COR-L47 (cell line): ENCODE measurements at places on chromosomes 3 and 15.
A peak's percentile ranks its signal among the peaks of the same experiment; 100 is the strongest.

GRCh38 chr15:70035051-70035718 is 62.5 kb downstream of the TLE3 start:
- DNase-seq = no peak

DNA sequence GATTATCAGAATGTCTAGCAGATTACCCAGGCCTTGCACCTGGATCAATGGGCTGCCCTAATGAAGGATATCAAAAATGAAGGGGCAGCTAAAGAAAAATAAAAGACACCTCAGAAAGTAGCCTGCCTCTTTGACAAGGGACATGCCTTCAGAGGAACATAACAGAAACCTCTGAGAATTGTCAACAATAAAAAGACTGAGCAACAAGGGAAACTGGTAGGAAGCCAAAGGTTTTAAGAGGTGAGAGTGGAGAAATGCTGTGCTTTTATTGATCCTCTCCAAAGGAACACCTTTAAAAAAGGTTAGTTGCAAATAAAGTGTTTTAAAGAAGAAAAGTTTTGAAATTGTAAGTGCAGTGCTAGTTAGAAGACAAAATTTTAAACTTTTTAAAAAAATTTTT is 187.8 kb upstream of the TTC14 start:
- DNase-seq = no peak

DNA sequence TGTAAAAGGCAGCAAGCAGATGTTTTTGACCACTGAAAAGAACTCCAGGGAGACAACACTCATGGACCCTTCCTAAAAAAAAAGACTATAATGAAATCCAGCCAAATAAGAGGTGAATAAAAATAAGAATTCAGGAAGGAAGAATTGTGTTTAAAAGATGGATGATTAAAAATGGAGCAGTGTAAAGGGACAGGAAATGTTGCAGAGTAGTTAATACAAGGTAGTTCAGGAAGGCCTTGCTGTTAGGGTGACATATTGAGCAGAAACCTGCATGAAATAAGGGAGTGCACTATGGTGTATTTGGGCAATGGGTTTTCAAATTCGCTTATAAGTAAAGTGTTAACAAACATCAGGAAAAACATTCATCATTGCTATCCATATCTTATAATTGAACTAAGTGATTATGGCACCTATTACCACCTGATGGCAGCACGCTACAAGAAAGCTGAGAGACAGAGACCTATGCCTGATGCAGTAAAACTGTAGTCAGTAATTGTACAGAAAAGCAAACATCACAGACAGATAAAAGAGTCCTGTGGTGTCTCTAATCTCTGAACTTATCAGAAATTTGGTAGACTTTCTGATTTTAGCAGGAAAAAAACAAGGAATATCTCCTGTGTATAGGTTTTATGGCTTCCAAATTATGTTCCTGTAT is 5.8 kb upstream of the DBR1 start:
- DNase-seq = peak; percentile 62

DNA sequence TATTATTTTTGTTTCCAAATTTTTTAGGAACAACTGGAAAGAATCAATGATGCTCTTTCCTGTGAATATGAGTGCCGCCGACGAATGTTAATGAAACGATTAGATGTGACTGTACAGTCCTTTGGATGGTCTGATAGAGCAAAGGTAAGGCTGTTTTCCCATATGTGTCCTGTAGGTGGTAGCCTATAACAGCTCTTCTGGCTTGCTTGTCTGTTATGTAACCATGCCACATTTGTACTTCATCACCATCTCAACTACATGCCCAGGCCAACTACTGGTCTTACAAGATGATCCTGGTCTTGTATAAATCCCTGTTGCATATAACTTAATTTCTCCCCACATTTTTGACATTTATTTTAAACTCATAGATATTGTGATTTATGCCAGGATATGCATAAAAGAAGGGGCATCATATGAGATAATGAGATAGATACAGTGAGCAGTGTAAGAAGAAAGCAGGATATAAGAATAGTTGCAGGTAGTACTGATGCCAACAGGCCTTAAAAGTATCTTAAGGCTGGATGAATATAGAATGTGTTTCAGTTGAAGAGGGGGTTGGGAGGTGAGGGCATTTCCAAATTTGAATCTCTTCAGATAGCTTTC is 20.3 kb downstream of the FAM98B start:
- DNase-seq = peak; percentile 26

DNA sequence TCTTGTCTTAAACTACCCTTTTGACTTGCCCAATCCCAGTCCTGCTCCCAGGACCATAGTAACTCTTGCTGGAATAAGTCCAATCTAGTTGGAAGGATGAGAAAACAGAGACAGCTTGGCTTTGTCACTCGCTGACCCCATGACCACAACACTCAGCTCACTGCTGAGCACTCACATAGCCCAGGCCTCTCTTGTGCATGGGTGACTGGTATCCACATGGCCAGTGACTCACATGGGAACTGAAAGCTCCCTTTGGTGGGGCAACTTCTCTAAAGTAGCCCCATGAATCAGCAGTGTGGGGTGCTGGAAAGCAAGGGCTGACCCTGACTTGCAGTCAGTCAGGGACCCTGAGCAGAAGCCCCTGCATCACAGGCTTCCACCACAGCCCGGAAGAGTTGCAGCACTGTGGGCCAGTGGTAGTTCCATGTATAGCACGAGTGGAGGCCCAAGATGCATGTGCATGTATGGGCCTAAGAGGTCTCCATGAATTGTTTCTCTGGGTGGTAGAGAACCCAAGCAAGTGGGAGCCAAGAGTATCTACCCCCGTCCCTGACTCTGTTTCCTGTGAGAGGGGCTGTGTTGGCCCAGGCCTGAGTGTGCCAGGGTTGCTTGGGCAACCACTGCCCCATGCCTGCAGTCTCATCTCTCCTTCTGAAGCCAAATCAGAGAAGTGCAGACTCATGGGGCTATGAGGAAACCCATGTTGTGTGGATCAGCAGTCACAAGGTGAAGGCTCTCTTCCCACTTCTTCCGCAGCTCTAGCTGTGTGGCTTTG is 62.1 kb upstream of the XCR1 start:
- no peak for DNase-seq

GRCh38 chr3:54983266-54984099 is 55.6 kb upstream of the LRTM1 start:
- DNase-seq = no peak

DNA sequence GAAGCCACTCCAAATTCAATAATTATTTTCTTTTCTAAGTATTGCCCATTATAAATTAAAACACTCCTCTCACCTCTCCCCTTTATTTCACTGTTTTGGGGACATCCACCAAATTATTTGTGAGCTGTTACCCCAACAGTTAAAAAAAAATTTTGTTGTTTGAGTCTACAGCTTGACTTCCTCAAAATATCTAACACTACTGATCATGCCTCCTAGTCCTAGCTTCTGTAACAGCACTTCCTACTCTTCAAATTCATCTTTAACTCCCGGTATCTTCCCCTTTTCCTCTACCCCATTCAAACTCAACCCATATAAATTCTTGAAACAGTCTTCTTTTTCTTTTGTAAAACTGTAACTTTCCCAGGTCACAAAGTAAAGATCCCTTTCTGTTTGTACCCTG is 15.9 kb downstream of the PARL start:
- DNase-seq = no peak

DNA sequence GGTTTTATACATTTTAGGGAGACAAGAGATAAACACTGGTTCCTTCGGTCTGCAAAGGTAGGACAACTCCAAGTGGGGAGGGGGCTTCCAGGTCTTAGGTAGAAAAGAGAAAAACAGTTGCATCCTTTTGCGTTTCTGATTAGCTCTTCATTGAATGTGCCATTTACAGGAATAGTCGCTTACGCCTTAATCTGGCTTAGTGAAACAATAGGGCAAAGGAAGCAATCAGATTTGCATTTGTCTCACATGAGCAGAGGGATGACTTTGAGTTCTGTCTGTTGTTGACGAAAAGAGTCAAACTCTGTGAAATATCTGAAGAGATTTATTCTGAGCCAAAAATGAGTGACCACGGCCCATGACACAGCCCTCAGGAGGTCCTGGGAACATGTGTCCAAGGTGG is 166.0 kb upstream of the ATP10A start:
- DNase-seq = no peak

DNA sequence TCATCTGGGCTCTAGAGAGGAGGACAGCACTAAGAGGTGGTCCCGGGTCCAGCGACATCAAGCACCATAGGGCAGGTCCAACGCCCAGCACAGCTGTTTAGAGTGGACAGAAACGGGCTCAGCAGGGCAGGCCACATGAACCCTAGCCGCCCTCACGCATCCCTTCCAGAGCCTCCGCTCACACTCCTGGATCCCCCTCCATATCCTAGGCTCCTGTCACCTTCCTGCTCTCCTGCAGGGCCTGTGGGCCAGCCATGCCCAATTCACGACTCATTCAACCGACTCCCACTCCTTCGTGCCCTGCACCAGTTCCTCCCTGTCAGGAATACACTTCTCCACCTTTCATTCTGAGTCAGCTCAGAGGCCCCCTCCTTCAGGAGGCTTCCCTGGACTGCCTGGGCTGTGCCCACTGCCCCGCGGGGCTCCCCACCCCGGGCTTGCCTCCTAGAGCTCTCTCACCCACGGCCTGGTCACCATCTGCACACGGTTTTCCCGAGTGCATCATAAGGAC is 90.2 kb downstream of the LINGO1 start:
- no peak for DNase-seq

GRCh38 chr3:123479891-123480290 is 31.0 kb upstream of the ADCY5 start:
- no peak for DNase-seq
